Fibroblast of lung (primary cell): ENCODE measurements at places on chromosomes 1 and 21. TPM values are rescaled to one million over a fixed set of nuclear protein-coding genes. Genes with fewer than 3 reads are reported as not detected.

The ADSS2 gene
- total RNA-seq = 50.1 and 62.1 TPM in 2 replicates

The C8A gene
- not detected in 2 replicates for total RNA-seq

The C1orf210 gene
- not detected in 2 replicates for total RNA-seq

DNA sequence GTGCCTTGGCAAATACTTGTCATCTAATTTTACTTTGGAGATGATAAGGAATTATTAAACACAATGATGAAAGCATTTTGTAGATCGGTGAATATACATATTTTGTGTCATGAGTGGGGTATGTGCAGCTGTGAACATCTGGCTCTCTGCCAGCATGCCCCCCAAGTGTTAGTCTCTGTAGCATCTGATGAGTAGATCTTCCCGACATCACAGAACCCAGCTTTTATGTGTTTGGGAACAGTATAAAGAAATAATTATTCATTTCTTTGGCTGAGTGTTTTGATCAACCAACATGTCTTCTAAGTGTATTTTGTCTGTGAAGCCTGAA is 4.5 kb upstream of the CTNNBIP1 start:
- no peak for DNase-seq

DNA sequence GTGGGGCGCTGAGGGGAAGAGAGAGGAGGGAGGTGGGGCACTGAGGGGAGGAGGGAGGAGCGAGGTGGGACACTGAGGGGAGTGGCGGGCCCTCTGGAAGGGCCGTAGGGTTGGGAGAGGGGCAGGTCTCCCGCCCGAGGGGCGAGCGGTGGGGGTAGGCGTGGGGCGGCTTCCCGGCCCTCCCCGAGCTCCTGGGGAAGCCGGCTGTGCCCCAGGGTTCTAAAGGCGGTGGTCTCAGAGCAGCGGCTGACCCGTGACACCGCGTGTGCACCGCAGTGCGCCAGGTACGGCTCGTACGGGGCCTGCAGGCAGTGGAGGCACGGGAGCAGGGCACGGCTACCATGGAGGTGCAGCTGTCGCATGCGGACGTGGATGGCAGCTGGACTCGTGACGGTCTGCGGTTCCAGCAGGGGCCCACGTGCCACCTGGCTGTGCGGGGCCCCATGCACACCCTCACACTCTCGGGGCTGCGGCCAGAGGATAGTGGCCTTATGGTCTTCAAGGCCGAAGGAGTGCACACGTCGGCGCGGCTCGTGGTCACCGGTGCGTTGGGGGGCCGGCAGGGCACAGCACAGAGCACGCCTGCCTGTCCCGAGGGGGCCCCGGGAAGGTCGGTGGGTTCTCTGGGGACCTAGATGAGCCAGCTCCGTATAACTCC is 68.5 kb downstream of the OBSCN start:
- DNase-seq = no peak

GRCh38 chr1:84985365-84985764 is 11.5 kb downstream of the MCOLN2 start:
- no peak for DNase-seq

DNA sequence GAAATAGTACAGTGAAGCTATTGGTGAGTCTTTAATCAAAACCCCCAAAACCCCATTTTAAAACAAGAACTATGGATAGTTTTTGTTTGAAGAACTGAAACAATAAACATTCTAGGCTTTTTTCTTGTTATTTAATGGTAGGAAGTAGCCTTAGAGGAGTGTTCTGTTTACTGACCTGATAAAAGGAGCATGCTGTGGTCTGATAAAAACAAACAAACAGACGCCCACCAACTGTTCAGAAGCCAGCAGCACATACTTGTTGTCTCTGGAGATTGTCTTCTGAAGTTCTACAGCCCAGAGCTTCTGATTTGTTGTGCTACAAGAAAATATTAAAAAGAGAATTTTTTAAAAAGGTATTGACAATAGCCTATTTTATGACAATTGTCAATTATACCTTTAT is 54.1 kb upstream of the CFAP298 start:
- no peak for DNase-seq

DNA sequence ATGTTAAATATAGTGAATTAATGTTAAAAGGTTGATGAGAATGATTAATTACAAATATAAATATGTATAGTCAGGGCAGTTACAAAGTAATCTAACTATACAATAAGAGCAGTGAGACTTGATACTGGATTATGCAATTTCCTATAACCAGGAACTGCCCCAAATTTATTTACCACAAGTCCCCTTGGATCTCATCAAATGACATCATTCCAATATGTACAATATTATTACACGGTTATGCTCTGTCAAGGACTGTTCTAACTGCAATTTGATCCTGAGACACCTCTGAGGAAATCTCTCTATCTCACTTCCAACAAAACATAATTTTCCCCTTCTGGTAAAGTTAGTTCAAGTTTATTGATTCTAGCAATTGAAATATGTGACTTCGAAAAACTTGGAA is 917.6 kb downstream of the NCAM2 start:
- no peak for DNase-seq
